ENCODE measurements at places on chromosomes 1 and 21. TPM values are rescaled to one million over a fixed set of nuclear protein-coding genes. Genes with fewer than 3 reads are reported as not detected.

DNA sequence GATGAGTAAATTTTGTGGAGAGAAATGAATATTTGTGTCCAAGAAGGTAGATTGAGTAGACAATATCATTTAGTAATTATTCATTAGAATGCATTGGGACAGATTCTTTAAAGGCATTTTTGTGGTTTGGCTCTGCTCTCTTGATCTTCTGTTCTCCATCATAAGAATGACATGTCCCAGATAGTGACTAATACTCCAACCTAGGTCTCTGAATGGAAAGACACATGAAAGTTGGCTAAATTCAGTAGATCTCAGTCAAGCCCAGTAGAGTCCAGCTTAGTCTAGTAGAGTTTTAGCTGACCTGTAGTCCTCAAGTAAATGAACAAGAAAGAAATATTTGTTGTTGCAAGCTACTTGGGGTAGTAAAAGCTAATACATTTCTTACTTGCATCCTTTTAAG, 61.8 kb upstream of the DNAH14 start:
- peak; percentile 34 for DNase-seq

Gene CLCN6
- 18.6 TPM for total RNA-seq

Gene ST6GALNAC5
- 114 TPM for total RNA-seq

DNA sequence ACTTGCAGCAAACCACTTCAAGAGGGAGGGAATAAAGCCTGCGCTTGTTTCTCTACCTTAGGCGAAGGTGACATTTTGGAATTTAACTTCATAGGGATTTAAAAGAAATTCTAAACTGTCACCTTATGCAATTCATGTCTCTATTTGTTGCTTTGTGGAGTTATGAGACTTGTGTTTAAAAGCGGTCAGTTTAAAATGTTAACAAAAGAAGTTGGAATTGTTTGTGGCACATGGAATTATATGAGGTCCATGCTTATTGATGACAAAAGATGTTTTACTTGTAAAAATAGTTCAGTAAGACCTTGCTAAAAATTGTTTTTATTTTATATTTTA, 15.8 kb downstream of the NR5A2 start:
- no peak for DNase-seq

DNA sequence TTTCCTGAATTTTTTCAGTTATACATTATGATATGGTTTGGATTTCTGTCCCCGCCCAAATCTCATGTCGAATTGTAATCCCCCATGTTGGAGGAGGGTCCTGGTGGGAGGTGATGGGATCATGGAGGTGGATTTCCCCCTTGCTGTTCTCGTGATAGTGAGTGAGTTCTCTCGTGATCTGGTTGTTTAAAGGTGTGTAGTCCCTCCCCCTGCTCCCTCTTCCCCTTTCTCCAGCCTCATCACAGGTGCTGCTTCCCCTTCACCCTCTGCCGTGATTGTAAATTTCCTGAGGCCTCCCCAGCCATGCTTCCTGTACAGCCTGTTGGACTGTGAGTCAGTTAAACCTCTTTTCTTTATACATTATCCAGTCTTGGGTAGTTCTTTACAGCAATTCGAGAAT, 93.2 kb upstream of the HNRNPU start:
- no peak for DNase-seq

Gene CELA3B
- total RNA-seq = not detected

Gene FMN2
- total RNA-seq = 35.0 TPM

Gene TSPEAR
- total RNA-seq = not detected

Gene ARMH1
- total RNA-seq = 0.43 TPM

Gene MXRA8
- 249 TPM for total RNA-seq

DNA sequence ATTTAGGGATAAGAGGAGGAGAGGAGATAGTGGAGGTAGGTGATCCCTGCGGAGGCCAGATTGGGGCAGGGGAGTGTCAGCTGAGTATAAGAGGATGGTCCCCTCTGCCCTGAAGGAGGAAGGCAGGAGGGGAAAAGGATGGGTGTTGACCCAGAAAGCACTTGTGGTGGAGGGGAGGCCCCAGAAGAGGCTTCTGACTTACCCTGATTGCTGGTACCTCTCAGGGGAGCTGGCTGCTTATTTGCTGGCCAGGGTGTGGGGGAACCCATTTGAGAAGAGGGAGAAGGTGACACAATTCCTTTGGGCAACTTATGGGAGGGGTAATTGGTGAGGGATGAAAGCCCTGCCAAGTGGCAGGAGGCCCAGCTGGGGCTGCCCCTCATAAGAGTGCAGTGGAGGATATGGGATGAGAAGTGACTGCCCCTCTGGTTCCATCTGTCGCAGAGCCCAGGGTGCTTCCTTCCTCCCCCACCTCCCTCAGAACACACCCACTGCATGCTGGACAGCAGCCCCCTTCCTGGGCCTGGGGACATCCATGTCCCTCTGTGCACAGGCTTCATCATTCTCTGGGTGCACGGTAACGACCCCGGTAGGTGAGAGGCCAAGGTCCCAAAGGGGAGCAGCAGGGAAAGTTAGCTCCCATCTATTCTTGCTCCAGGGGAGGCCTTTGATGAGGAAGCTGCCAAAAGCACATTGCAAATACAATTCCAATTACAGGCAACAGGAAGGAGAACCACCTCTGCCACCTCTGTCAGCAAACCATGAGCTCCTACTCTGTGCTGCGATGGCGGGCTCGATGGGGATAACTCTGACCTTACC, 1.4 kb upstream of the PCSK9 start:
- DNase-seq = no peak

DNA sequence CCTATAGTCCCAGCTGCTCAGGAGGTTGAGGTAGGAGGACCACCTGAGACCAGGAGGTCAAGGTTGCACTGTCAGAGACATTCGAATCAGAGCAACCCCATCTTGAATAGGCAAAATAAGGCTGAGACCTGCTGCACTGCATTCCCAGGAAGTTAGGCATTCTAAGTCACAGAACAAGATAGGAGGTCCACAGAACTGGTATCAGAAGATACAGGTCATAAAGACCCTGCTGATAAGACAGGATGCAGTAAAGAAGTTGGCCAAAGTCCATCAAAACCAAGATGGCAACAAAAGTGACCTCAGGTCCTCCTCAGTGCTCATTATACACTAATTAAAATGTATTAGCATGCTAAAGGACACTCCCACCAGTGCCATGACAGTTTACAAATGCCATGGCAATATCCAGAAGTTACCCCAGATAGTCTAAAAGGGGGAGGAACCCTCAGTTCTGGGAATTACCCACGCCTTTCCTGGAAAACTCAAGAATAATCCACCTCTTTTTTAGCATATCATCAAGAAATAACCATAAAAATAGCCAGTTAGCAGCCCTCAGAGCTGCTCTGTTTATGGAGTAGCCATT, 65.2 kb upstream of the KLHDC7A start:
- no peak for DNase-seq

DNA sequence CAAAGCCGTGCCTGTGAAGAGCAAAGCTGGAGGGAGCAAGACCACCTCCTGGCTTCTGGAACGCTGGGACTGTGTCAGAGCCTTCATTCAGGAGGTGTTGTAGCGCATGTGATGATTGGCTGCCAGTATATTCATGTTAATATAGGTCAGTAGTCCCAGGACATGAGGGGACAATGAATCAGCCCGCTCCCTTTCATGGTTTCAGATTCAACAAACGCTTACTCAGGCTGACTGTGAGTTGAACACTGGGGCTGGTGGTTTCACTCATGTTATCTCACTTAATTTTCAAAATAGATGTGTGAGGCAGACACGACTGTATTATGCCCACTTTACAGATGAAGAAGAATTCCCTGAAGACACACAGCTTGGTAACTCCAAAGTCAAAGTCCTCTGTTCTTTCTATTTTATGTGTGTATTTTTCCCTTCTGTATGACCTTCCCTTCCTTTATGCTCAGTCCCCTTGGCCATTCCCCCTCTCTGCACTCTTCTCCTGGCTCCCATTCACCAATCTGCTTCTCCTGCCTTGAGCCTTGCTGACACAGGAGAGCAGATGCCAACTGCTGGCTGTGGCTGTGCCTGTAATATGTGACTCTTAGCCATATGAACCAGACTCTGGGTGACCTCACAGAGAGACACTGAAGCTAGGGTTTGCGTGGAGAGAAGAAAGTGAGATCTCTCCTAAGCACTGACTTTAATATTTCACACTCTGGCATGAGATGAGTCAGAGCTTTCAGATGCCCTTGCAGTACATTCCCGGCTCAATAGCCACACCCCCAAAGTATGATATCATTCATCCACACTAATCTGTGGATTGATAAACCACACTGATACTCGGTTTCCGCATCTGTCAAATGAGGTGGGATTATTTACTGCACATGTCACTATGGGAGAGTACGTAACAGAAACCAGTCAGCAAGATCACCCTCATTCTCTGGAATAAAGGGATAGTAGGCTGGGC, 31.4 kb upstream of the KIRREL1 start:
- peak; percentile 60 for DNase-seq

DNA sequence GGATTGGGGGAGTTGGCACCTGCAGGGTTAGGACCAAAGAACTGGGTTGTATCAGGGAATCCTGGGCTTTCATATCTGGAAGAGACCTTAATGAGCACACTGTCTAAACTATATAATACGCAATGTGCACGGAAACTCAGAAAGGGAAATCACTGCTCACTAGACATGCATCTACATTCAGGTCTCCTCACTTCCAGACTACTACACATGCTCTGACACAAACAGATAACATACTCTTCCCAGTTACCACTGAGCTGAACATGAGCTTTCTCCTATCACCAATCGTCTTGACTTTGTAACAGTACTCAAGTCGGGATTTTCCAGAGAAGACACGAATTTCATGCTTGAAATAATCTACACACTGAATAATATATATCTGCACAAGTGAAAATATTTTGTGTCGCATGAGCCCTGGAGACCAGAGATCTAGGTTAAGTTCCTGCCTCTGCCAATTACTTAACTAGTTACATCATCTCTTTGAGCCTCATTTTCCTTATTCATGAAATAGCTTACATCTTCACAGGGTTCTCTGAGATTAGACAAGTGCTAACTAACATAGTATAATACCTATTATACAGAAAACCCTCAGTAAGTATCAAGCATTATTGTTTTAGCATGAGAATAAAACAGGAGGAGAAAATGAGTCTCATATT, 101.1 kb downstream of the JAK1 start:
- no peak for DNase-seq

- no peak for DNase-seq
Observed at GRCh38 chr1:94153133-94153532, 32.2 kb upstream of the ABCA4 start.

GRCh38 chr21:45147473-45148315, 73.3 kb downstream of the ADARB1 start:
- DNase-seq = no peak

Gene RYR2
- not detected for total RNA-seq

GRCh38 chr1:151949371-151950193, 40.3 kb upstream of the THEM4 start:
- DNase-seq = no peak

GRCh38 chr21:18954441-18954844, 550.9 kb upstream of the TMPRSS15 start:
- DNase-seq = no peak

DNA sequence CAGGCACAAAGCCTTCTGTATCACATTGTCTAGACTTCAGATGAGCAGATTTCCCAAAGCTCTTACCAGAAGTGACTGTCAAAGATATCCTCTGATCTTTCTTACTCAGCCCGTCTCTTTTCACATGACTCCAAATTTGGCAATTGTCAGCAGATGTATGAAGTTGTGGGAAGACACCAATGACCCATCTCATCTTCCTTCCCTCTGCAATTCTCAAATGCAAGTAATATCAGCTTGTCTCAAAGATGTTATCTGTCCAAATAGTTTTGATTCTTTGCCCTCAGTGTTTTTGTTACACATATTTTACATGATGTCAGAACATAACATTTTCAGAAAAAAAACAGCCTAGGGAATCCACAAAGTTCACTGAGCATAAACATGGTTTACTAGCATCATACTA, 45.1 kb upstream of the RGS2 start:
- peak; percentile 93 for DNase-seq

DNA sequence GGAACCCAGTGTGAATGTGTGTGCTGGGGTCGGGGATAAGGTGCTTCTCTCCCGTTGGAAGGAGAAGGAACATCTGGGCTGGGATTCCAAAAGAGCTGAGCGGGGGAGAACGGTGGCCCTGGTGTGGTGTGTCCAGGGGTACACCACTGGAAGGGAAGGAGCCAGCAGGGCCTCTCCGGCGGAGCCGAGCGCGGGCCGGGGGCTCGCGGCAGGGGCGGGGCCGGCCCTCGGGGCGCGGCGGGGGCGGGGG, 231 bp upstream of the RPS6KA1 start:
- no peak for DNase-seq

DNA sequence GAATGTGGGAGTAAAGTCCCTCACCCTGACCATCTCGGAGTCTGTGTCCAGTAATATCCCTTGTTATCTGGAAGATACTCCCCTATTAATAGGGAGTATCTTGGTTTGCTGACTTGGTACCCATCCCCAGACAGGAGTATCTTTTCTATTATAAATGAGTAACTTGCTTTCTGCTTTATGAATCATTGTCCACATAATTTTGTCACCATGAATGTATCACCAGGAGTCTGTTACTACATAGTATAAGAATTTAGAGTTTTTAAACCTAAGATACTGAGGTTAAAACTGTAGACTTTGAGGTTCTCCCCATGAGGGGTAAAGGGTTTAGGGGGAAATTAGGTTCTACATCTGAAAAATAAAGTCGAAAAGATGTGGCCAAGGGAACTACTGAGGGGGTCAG, 175.6 kb downstream of the FCRL5 start:
- no peak for DNase-seq

- DNase-seq = no peak
Observed at GRCh38 chr1:156924478-156925153, 4.2 kb downstream of the LRRC71 start.

DNA sequence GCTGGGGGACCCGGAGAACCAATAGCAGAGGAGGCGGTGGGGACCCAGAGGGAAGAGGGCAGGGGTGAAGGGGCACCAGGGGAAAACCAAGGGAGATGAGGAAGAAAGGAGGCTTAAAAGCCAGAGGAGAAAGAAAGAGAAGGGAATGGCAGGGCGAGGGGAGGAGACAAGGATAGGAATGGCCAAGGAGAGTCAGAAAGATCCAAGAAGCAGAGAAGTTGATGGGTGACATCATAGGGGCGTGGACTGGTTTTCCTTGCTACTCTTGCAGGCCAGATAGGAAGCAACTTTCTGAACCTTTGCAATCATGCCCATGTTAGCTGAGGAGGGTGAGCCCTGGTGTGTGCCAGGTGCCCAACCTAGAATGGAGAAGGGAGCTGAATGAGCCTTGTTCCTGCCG, 5.4 kb downstream of the NPR1 start:
- no peak for DNase-seq

Gene RC3H1
- total RNA-seq = 20.9 TPM

Gene SPRR2D
- total RNA-seq = not detected

GRCh38 chr1:216450227-216450626, 27.0 kb upstream of the USH2A start:
- no peak for DNase-seq
